Ascending aorta (tissue), 2 donors: ENCODE measurements at places on chromosomes 5 and 9.

DNA sequence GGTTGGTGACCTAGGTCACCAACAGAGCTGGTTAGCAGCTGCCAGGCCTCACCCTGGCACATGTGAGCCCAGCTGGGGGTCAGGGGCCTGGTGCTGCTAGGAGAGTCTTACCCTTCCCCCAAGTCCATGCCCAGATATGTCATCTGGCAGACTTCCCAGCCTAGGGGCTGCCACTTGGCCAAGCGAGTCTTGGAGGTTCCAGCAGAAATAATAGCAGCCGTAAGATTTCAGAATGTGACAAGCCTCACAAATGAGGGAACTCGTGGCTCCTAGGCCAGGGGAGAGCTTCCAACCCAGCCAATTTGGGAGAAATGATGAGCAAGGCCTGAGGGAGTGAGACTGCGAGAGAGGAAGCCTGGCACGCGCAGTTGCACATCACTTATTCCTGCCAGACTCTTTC is 11.1 kb downstream of the URM1 start:
- peaks cover 27% of the 10 kb centered on the region for H3K36me3 ChIP-seq
- no peak overlapping the region for H3K27ac ChIP-seq
- no peaks in the 10 kb centered on the region for H3K27me3 ChIP-seq
- no peak overlapping the region for H3K4me3 ChIP-seq

DNA sequence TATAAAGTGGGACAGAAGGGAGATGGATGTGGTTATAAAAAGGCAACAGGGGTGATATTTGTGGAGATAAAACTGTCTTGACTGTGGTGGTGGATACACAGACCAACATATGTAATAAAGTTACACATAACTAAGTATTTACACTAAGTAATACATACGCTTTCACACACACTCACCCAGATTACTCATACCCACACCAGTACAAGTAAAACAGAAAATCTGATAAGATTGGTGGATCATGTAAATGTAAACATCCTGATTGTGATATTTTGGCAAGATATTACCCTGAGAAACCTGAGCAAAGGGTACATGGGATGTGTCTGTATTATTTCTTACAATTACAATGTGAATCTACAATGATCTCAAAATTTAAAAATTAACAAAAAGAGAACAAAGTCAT is 53.3 kb upstream of the SLIT3 start:
- H3K27ac ChIP-seq, result no peak overlapping the region
- H3K36me3 ChIP-seq, result no peaks in the 10 kb centered on the region
- DNase-seq, result no peak
- no peaks in the 10 kb centered on the region for H3K27me3 ChIP-seq
- H3K4me1 ChIP-seq, result no peaks in the 10 kb centered on the region

GRCh38 chr9:133979273-133979920 is 12.7 kb downstream of the VAV2 start:
- peak overlapping the region; percentile 25 for H3K27ac ChIP-seq
- peak overlapping the region; percentile 52 for H3K4me3 ChIP-seq
- DNase-seq, result no peak
- no peaks in the 10 kb centered on the region for H3K27me3 ChIP-seq
- H3K36me3 ChIP-seq, result no peaks in the 10 kb centered on the region

DNA sequence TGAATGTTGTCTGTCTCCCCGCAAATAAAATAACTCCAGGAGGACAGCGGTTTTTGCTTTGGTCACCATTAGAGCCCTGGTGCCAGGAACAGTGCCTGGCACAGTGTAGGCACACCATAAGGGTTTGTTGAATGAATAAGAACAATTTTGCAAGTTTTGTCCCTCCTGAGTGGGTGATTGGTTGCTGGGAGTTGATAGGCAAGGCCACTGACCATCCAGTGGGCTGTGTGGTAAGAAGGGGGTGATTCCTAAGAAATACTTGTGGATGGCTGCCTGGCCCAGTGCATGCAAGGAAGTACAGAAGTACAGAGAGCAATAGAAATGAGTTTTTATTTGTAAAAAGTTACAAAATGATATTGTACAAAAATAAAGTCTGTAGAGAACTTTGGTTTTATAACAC is 27.5 kb downstream of the GDNF start:
- no peak for DNase-seq
- no peaks in the 10 kb centered on the region for H3K36me3 ChIP-seq
- no peaks in the 10 kb centered on the region for H3K4me1 ChIP-seq
- H3K27ac ChIP-seq, result no peak overlapping the region
- H3K4me3 ChIP-seq, result no peak overlapping the region
- no peaks in the 10 kb centered on the region for H3K27me3 ChIP-seq

- H3K36me3 ChIP-seq, result no peaks in the 10 kb centered on the region
- H3K4me1 ChIP-seq, result peaks cover 3% of the 10 kb centered on the region
- H3K27ac ChIP-seq, result no peak overlapping the region
- no peaks in the 10 kb centered on the region for H3K27me3 ChIP-seq
- no peak overlapping the region for H3K4me3 ChIP-seq
- DNase-seq, result peak; percentile 48
Observed at GRCh38 chr5:149915392-149916260, 29.0 kb downstream of the PDE6A start.
